ENCODE measurements at places on chromosomes 16 and 17.

DNA sequence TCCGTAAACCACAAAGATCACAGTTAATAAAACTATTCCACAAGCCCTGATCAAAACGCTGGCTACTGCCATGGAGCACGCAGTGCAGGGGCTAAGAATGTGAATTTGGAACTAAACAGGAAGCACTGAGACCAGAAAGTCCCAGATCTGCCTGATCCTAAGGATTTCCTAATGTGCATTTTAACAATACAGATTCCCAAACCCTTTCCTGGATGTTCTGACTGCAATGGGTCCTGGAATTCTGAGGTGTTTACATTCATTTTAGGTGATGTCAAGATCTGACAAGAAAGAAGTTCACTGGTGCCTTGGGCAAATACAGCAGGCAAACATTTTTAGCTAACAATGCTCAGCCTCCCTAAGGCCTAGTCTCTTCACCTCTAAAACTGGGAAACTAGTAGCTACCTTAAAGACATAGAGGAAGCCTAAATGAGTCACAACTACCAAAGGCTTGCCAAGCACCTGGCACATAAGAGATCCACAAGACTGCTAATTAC, 10.3 kb downstream of the NSMCE1 start:
- DNase-seq = no peak

- peak; percentile 9 for DNase-seq
Observed at GRCh38 chr17:35242158-35242804, 591 bp upstream of the SLFN5 start.

DNA sequence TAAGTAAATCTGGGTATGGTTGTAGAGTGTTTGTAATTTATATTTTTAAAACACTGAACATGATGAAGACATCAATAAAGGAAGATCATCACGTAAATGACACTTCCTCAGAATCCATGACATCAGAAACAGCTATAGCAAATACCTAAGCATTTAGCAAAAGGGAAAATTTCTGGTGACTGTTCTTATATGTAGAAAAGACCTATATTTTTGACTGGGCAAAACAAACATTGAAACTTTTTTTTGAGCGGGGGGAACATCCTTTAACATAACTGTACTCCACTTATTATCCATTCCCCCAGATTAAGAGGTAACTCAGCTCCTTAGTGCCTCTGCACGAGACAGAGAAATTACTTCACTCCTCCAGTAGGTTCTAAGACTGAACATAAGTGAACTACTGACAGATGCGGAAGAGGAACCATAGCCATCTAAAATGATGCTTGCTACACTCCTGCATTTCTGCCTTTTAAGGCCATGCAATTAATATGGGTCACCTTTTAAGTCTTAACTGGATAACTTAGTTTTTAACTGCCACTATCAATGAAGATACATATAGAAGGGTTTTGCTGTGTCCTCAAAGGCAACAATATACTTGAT, 9.4 kb downstream of the CRYBA1 start:
- no peak for DNase-seq

GRCh38 chr16:51151961-51152663, 1.0 kb upstream of the SALL1 start:
- peak; percentile 57 for DNase-seq

GRCh38 chr17:41799366-41799765, 12.4 kb downstream of the P3H4 start:
- no peak for DNase-seq

DNA sequence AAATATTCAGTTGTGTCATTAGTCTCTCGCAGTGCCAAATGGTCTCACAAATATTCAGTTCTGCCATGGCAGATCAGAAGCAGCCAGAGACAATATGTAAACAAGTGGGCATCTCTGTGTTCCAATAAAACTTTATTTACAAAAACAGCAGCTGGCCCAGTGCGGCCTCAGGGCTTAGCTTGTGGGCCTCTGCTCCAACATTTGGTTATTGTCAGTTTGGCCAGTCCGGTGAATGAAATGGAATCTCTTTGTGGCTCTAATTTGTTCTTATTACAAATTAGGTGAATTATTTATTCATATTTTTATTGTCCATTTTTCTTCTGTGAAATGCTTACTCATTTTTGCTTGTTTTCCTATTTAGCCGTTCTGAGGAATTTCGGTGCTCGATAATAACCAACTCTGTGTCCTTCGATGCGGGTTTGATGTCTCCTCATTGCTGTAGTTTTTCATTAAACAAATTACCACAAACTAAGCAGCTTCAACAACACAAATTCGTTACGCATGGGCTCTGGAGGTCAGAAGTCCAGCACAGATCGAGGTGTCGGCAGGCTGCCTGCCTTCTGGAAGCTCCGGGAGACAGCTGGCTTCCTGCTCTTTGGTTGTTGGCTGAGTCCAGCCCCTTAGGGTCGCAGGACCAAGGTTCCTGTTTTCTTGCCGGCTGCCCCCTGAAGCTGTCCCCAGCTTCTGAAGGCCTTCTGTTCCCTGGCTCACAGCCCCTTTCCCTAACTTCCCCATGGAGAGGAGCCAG, 4.1 kb upstream of the SLC38A10 start:
- no peak for DNase-seq

GRCh38 chr16:67936880-67937605, 393 bp upstream of the PSMB10 start:
- no peak for DNase-seq

DNA sequence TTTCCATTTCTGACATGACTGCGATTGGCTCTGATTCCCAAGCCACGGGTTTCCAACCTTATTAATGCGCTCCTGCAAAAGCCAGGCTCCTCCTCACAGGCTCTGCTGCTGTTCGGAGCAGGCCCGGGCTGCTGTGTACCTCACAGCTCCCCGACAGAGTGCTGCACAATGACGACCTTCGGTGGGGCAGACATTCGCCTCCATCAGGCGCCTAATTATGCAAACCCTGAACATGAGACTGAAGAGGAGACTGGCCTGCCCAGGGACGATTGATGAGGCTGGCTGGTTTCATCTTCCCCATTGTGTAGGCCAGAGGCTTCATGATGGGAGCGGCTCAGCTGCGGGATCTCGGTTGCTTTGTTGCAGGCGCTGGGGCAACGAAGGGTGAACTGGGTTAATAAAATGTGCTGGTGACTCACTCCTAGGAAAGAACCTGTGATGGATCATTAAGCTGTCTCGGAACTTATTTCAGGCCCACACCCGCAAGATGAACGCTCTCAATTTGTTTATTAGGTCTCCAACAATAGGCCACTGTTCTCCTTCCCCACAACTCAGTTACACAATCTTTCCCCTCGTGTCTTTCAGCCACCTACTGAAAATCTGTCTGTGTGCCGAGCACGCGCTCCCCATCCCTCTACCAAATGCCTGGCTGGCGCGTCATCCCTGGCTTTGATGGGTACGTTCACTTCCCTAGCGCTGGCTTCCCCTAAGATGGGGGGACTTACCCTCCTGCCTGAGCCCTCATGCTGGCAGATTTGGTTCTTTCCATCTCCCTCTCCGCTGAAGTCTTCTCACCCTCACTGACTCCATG, 27.2 kb upstream of the TOB1 start:
- DNase-seq = no peak

GRCh38 chr16:85806539-85806938, 7.0 kb downstream of the COX4I1 start:
- no peak for DNase-seq

GRCh38 chr17:73237714-73238113, 24.0 kb downstream of the CPSF4L start:
- no peak for DNase-seq

DNA sequence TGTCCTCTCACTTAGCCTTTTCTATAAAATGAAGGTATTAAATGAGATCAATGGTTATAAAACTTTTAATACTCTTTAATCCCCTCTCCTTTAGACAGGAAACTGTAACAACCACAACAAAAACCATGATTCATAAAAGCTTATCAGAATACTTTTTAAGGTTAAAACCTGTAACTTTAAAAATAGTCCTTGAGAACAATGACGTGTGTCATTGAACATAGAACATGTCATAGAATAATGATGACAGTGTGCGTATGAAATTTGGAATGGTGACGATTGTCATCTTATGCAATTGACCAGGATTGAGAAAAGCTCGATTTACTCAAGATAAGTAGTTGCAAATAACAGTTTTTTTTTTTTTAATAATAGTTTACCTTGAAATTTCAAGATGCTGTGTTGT, 94.1 kb downstream of the PLCG2 start:
- DNase-seq = no peak

- DNase-seq = no peak
Observed at GRCh38 chr17:77863814-77864161, 94.7 kb upstream of the TNRC6C start.

- no peak for DNase-seq
Observed at GRCh38 chr17:66369830-66370229, 67.4 kb downstream of the PRKCA start.

- no peak for DNase-seq
Observed at GRCh38 chr17:49130891-49131290, 1.7 kb upstream of the B4GALNT2 start.

DNA sequence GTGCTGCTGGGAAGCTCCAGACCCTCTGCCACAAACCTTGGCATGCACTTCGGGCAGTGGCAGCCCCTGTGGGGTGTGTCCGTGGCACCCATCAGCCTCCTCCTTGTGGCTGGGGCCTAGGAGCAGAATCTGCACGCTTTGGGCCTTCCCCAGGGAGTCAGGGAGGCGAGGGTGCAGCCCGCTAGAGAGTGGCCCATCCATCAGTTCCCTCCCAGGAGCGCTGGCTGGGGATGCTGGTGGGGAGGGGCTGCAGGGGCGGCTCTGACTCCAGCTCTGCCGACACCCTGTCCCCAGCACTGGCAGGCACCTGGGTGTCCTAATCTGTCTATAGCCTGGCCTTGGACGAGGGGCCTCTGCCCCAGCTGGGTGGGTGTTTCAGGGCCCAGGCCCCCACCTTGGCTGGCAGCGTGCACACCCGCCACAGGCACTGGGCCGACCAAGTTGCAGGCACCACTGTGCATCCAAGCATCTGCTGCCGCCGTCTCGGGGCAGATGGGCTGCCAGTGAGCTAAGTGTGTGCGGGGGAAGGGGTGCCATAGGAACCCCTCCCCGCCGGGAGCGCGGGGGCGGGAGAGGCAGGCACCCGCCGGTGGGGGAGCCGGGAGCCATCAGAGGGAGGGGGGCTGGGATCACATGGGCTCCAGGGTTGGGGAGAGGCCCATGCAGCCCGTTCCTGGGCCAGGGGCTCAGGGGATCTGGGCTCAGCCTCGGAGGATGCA, 30.2 kb downstream of the ENDOV start:
- no peak for DNase-seq

GRCh38 chr16:9657641-9658040, 524.6 kb downstream of the GRIN2A start:
- DNase-seq = no peak

- DNase-seq = no peak
Observed at GRCh38 chr17:50359998-50360461, 13.0 kb downstream of the MRPL27 start.

GRCh38 chr17:27654136-27654535, 23.1 kb downstream of the LGALS9 start:
- DNase-seq = no peak

- DNase-seq = no peak
Observed at GRCh38 chr17:31357839-31358394, 33.6 kb upstream of the RAB11FIP4 start.

DNA sequence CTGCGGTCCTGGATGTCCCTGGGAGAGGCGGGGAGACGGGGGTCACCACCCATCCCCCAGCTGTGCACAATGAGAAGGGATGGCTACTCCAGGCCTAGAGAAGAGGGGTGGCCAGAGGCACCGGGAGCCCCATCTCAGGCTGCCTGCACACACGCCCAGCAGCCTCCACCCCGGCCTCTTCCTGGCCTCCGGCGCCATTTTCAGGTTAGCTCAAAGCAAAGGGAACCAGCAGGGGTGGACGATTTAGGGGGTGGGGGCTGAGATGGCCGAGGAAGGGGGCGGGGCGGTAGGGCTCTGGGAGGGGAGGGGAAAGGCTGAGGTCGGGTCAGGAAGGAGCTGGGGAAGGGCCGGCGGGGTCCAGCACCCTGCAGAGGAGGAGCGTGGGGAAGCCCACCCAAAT, 42.8 kb downstream of the SRCIN1 start:
- no peak for DNase-seq

DNA sequence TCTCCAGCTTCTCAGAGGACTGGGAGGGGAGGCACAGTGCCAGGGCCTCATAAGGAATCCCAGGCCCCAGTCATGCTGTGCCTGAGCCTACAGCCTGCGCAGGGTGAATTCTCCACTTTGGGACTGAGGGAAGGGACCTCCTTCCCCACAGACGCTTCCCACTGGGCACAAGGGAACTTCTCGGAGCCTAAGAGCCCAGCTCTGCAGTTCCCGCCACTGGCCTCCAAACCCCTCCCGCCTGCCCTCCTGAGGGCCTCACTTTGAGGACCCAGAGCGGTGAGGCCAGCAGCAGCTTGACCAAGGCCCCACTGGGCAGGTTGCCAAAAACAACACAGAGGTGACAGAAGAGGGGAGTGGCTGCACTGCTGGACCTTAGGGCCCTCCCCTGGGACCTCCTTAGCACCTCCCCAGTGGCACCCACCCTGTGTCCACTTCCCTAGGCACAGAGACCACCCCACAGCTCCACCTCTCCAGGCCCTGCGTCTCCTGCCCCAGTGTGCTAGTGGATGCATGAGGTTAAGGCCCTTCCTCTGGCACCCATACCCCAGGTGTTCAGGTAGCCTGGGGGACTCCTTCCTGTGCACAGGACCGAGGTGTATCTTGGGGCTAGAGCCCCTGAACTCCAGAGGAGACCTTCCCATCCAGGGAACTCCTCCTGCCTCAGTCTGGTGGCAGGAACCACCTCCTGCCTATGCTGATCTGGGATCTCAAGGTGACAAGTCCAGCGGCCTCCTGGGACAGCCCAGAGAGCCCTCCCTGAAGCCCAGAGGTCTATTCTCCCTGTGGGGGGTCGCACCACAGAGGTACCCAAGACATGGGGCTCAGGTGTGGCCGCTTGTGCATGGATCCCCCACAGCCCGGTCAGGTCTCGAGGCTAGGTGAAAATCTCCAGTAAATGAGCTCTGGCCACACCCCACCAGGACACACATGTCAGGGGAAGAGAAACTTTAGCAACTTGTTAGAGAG, 3.4 kb downstream of the CASKIN2 start:
- DNase-seq = no peak

GRCh38 chr17:58306131-58306951, 22.3 kb downstream of the TSPOAP1 start:
- no peak for DNase-seq

DNA sequence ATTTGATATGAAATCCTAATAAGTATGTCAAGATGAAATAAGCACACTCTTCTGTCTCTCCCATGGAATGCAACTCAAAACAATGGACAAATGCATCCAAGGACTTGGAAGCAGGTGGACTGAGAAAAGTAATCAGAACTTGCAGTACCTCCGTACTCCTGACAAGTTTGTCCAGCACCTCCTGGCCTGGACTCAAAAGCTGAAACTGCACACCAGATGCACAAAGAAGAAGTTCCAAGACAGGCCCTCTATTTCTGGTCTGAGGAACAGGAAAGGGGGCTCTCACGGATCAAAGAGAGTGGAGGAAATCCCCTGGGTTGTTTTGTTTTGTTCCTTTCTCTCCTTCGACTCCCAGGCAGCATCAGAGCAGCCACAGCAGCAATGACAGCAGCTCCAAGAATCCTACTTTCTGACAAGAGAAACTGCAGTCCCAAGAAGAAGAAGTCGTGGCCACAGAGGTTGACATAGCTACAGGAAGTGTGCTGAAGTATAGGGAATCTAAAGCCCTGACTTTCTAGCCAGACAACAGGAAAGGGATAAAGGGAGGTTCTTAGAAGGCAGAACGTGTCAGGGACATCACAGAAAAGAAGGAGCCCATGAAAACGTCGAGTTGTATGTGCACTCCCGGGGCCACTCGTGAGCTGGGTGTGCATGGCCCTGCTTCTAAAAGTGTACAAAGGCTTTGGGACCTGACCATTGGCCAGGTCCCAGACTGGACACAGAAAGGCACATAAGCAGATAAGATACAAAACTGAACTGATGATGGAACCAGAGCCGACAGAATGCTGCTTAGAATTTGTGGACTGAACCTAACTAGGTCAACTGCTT, 29.3 kb downstream of the AKAP10 start:
- no peak for DNase-seq

Measured in NCI-H1092 (cell line).